NCI-H82 (cell line): ENCODE measurements at places on chromosomes 1 and 21.

GRCh38 chr1:226668173-226668560 lies 70.9 kb downstream of the ITPKB start:
- no peak for DNase-seq

- no peak for DNase-seq
These were observed 7.6 kb downstream of the RPL5 start for GRCh38 chr1:92839442-92839841.

DNA sequence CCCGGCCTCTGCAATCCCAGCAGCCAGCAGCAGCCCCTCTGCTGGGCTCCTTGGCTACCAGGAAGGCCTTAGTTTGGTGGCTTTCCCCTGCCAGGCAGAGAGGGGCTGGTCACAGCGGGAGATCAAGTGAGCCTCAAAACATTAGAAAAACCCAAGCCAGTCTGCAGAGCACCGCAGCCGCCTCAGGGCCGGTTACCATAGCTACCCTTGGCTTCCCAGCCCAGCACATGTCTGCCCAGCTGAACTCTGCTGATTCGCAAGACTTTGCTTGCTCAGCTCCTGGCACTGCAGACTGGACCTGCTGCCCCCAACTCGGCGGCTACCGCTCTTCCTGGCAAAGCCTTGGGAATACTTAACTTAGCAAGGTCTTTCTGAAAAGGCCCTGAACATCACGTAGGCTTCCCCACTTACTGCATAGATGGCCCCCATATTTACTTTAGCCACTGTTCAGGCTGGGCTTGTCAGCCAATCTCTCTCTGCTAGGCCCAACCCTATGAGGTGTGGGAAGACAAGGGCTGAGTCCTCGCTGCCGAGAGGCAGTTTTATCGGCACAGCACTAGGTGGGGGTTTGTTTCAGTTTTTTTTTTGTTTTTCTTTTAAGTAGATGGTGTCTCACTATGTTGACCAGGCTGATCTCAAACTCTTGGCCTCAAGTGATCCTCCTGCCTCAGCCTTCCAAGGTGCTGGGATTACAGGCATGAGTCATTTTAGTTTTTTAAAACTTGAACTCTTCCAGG lies 28.6 kb upstream of the PLEKHG5 start:
- peak; percentile 30 for DNase-seq

DNA sequence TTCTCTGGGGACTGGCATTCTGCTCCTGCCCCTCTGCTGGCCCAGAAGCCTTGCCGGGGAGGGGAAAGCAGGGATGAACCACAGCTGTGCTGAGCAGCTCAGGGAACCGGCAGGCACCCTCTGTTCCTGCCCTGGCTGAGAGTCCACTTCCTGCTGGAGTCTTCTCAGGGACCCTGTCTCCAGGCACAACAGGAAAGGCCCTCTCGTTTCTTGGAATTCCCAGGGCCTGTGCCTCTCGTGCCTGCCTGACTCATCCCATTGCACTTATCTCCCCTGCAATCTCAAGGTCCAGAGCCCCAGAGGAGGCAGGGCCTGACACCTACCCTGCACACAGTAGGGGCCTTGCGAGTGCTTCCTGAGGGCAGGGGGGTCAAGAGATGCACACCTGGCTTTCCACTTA lies 1.1 kb upstream of the EDN2 start:
- no peak for DNase-seq

GRCh38 chr21:46457801-46458314 lies 833 bp upstream of the DIP2A start:
- DNase-seq = peak; percentile 57
